CD8-positive, alpha-beta T cell (primary cell): ENCODE measurements at places on chromosomes 16 and 17.
A peak's percentile ranks its signal among the peaks of the same experiment; 100 is the strongest.

- no peak for DNase-seq
Measured at GRCh38 chr17:66610361-66611133, 224.4 kb upstream of the CACNG5 start.

- no peak for DNase-seq
Measured at GRCh38 chr17:74202938-74203337, 540 bp upstream of the RPL38 start.

GRCh38 chr16:87701078-87701460 is 64.7 kb downstream of the KLHDC4 start:
- no peak for DNase-seq

DNA sequence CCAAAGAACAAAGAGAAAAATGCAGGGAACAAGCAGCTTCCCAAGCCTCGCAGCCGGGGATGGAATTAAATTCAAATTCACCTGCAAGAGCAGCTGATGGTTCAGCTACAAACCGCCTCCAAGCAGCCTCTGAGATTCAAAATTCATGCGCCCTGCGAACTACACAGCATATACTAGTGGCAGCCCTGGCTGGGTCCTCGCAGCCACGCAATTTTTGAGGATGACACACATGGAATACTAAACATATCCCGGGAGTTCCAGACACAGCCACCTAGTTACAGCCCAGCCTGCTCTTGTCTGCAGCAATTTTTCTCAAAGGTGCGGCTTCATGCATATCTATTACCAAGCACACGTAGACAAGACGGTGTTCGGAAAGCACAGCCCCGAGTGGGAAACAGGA is 35.9 kb upstream of the KIFC3 start:
- DNase-seq: no peak

DNA sequence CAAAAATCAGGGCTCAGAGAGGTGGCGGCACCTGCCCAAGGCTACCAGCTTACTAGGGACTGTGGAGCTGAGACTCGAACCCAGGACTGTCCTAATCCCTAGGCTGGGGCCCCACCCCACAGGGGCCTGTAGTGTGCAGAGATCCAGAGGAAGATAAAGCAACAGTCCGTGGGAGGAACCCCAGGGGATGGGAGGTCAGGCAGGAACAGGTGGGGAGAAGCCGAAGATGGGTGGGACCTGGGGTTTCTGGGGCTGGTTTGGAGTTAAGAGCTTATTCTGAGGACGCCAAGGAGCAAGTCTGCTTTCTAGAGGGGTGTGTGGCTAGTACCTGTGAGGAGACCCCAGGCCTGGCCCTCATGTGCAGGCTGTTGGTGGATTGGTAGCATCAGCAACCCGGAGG is 14.9 kb downstream of the C16orf74 start:
- no peak for DNase-seq

GRCh38 chr16:30472328-30472942 is at the start of gene ITGAL:
Gene ITGAL (plus strand): TSS chr16:30472742. CDS start chr16:30472838, 96 bp downstream.
- peak; percentile 76 for DNase-seq
